NCI-H82 (cell line): ENCODE measurements at places on chromosomes 16 and 17.

- DNase-seq = no peak
Observed at GRCh38 chr16:86928523-86929011, 350.2 kb downstream of the FOXL1 start.

DNA sequence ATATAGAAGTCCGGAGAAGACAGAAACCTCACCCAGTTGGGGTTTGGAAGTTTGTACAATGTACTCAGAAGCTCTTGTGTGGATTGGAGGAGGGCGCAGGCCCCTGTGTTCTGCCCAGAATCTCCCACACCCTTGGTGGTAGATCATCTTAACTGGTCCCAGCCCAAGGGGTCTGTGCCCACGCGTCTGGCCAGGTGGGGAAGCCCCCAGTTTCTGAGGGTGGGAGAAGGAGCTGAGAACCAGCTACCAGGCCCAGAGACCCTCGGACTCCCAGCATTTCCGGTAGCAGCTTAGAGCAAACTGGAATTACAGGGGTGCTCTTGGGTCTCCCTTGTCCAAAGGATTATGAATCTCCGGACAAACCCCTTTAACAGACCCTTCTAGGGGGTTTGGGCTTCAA lies 2.3 kb upstream of the PPP1R9B start:
- DNase-seq = no peak

- DNase-seq = peak; percentile 33
Observed at GRCh38 chr16:21611198-21611555, 11.8 kb downstream of the METTL9 start.

DNA sequence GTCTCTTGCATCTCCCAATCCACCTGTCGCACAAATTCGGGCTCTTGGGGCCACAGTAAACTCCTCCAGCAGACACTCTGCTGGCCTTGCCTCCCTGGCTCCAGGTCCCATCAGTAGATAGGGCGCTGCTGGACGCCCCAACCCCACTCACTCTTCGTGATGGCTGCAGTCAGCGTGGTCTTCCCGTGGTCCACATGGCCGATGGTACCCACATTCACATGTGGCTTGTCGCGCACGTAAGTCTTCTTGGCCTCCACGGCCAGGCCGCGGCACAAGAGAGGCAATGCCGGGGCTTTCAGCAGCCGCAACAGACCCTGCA lies 428 bp downstream of the TUFM start:
- DNase-seq = no peak

DNA sequence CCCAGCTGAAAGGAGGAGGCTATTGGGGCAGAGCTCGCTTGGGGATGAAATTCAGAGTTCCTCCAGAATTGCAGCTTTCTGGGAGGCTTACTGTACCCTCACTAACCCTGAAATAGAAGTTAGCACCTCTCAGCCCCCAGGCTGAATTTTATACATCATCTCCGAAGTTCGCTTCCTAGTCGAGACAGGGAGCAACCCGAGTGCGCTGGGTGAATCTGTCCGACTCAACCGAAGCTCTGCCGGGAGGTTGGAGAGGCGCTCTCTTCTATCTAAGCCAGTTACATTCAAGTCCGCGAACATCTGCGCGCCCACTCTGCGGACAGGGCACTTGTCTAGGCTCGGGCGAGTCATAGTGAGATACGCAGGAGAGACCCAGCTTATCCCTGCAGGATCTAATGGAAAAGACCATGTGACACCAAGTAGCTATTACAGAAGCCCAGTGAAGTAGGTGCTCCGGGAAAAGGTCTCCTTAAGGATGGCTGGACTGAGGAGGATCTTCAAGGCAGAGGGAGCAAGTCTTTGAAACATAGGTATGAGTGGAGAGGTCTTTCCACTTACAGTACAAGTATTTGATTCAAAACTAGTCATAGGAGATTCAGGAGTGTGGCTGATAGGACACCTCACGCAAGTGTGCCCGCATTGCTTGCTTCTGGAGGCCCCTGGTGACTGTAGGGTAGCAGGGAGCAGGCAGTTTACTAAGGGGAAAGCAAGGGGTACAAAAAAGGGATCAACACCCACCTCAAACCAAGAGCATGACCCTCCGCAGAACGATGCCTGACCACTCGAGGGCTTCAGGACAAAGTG lies 646 bp upstream of the HES7 start:
- peak; percentile 76 for DNase-seq

- peak; percentile 85 for DNase-seq
Observed at GRCh38 chr17:8121681-8122421, 2.1 kb downstream of the HES7 start.

DNA sequence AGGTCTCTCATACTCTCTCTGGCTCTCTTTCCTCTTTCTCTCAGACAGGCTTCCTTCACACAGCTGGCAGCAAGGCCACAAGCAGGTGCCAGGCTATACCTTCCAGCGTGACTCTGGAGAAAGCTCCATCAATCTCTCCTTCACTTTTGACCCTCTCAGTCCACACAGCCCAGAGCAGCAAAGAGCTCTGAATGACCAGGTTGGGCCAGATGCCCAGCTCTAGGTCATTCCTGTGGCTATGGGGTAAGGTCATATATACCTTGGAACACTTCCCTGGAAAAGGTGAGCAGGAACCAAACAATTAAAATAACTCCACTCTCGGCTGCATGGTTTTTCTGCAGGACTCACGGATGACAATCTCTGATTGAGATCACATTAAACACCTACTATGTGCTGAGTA lies 8.8 kb downstream of the ADAP2 start:
- no peak for DNase-seq

DNA sequence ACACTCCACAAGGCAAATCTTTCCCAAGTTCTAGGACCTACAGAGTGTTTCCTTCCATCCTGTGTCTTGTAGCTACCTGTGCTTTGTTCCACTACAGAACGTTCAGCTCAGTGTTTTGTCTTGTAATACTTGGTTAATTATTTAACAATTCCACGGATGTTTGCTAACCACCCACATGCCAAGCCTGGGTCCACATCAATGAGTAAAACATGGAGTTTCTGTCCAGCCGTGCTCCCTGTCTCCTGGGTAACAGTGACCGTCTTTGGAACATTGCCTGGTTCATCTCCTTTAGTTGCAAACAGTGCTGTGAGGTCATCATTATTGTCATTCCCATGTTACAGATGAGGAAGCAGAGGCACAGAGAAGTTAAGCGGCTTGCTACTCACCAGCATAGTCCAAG lies 41.3 kb downstream of the IRF8 start:
- DNase-seq = no peak
